Right forelimb (tissue), 1 donor: ENCODE measurements at places on chromosomes 3 and 15.

GRCh38 chr3:24388611-24389010 lies 106.0 kb downstream of the THRB start:
- DNase-seq = no peak

GRCh38 chr3:100580147-100580546 lies 29.3 kb upstream of the ADGRG7 start:
- DNase-seq = no peak

GRCh38 chr15:37143351-37143750 lies 43.0 kb upstream of the MEIS2 start:
- no peak for DNase-seq

DNA sequence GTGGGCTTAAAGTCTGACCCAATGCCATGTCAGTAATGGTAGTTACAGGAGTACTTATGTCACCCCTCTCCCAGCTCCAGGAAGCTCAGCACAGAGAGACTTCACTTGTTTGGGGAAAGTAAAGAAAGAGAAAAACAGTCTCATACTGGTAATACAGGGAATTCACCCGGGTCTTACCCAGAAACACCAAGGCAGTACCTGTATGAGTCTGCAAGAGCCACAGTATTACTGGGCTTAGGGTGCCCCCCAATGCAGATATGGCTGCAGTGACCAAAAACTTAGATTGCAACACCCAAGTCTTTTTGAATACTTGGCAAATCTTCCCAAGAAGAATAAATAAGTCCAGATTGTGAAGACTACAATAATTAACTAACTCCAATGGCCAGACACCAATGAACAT lies 622.1 kb downstream of the IGSF11 start:
- DNase-seq = no peak

DNA sequence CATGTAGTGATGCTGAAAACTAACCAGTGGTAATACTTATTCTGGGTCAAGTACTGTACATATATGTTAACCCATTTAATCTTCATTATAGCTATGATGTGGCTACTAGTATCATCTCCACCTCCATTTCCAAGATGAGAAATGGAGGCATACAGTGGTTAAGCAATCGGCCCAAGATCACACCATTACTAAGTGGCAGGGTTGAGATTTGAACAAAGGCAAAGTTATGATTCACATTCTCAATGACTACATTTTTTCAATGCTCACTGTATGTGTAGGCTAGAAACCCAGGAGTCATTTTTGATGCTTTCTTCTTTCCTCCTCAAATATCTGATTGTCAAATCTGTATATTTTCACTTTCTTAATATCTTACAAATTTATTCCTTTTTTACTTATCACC lies 30.2 kb downstream of the ABI3BP start:
- no peak for DNase-seq

DNA sequence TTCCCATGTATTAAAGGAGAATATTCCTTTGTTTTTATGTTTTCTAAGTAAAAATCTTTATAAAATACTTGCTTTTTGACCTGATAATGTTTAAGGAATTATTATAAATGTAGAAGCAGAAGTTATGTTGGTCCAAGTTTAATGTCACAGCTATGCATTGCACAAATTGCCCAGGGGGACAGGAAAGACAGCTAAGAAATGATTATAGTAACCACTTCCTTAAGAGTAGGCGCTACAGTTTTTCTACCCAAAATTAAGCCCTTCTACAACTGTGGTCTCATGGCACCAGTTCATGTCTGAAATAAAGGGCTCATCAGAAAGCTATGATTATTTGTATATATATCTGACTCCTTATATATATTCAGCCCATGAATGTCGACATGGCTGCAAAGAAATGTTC lies 176.4 kb downstream of the GBE1 start:
- no peak for DNase-seq

DNA sequence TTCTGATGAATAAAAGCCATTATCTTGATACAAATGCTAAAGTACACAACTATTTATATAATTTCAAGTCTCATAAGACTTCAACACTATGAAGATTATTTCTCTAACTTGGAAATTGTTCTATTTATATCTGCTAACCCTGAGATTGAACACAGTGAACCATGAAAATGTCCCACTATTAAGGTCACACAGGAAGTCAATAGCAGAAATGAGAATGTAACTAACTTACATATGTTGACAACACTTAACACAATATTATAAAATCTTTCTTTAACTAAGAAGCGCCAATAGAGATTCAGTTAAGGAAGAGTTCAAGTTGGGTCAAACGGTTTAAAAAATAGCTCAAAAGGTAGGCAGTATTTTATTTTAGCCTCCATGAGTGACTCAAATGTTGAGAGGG lies 551.8 kb upstream of the CBLB start:
- no peak for DNase-seq

DNA sequence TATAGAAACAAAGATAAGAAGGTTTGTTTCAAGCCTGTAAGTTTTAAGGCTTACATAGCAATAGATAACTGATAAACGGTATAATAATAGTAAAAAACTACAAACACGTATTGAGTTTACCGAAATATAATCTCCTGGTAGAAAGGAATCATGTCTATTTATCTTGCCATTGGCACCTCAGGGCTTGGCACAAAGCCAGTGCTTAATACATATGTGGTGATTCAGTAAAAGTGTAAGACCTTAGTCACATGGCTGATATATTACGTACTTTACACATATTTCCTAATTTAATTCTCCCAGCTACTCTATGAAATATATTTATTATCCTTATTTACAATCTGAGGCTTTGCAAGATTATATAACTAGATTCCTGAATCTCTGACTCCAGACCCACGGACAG lies 32.0 kb upstream of the SLCO3A1 start:
- DNase-seq = no peak

- no peak for DNase-seq
These were observed 11.4 kb upstream of the USF3 start for GRCh38 chr3:113707835-113708234.

DNA sequence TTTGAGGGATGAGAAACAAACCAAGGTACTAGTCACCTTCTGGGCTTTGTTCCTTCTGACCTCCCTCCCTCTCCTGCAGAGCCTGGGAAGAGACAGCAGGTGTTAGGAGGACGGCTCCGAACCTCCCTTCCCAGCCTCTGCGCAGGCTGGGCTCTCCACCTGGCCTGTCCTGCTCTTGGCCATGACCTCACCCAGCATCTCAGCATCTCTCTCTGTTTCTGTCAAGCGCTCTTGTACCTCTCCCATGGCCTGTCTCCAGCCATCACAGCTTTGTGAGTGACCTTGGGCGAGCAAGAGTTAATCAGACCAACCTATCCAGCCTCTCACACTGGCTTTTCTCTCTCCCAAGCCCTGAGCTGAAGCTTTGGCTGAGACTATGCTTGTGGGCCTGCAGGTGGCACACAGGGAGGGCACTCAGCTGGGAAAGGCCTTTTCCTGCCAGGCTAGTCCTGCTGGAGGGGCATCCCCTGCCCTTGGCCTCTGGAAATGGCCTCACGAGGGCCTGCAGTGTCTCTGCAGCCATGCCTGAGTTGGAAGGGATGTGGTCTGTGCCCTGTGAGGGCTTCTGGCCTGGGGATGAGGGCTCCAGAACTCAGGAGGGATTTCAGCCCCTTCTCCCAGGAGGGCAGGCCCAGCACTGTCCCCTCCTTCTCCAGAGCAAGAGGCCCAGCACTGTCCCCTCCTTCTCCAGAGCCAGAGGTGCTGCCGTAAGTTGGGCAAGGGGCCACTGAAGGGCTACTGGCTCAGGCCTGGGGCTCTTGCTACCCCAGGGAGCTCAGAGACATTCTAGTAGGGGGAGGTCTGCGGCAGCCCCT lies 2.1 kb downstream of the CHST13 start:
- no peak for DNase-seq

- no peak for DNase-seq
These were observed 100.9 kb downstream of the MYO5A start for GRCh38 chr15:52427804-52428203.

GRCh38 chr3:172546105-172546504 lies 22.9 kb upstream of the TNFSF10 start:
- no peak for DNase-seq

DNA sequence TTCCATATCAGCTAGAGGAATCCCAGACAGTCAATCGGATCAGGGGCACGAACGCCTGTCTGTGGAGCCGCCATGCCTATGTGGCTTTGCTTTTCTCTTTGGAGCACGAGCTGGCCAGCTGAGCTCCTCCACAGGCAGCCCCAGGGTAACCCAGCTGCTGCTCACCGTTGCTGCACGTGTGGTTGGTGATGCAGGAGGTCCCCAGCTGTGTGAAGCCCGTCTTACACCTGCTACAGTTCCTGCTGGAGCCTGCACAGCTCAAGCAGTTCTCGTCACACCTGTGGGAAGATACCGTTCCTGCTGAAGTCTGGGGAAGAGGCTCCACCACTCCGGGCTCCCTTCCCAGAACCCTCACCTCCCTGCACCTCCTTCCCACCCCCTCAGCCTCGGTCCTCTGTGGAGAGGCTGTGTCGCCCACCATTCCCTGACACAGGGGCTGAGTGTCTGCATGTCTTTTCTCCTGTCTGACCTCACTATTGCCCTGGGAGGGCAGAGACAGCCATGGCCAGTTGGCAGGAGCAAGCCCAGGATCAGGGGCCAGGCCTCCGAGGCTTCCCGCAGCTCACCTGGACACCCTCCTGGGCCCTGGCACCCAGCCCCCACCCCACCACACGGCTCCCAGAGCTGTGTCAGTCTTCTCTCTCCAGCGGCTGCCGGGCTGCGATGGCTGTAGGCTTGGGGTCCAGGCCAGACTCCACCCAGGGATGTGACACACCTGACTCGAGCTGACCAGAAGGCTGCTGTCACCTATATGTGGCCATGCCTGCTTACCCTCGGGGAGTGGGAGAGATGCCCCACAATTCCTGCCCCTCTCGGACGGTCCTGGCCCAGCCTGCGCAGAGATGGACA lies 12.2 kb upstream of the SNRPA1 start:
- no peak for DNase-seq

DNA sequence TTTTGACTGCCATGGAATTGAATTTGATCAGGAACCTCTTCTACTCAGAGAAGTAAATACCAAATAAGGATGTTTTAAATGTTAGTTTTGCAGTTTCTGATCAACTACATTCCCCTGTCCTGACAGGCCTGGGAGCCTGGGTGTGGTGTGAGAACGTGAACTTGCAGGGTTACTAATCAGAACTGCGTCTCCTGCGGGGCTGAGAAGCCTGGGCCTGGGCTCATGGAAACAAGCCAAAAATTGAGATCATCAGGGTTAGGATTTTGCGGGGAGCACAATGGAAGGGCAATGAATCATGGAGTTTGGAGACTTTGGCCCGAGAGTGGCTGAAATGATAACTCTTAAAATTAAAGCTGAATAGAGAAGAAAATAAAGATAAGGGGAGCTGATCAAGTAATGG lies 47.8 kb upstream of the C3orf70 start:
- no peak for DNase-seq

DNA sequence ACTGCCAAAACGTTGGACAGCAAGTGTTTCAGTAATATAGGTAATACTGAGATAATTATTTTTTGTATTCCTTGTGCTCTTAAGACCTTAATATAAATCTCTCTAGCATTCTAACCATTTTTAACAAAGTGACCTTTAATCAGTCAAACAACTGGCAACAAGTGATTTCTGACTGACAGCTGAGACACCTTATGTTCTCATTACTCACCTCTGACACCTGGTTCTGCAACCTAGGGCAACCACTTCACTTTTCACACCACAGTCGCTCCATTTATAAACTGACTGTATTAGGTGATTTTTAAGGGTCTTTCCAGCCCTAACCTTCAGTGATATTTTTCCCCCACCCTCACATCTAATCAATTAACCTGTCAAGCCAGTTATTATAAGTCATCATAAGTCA lies 60.4 kb upstream of the C15orf61 start:
- no peak for DNase-seq

- DNase-seq = no peak
These were observed 23.6 kb downstream of the SPTSSB start for GRCh38 chr3:161347726-161348125.

GRCh38 chr3:13065727-13066126 lies 7.5 kb downstream of the IQSEC1 start:
- no peak for DNase-seq

DNA sequence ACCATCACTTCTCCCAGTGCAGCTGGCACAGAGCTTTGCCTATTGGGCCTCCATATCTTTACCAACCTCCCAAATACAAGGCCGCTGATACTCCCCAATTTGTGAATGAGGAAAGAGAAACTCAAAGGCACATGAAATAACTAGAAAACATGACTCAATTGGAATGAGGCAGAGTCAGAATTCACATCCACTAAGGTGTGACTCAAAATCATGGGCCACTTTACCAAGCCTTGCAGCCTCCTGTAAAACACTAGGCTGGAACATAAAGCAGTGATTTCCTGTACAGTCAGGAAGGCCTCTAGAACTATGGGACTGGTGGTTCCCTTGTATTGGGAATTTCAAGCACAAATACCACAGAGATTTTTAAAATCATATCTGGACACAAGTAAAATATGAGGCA lies 128.6 kb downstream of the DCLK3 start:
- DNase-seq = no peak
